ENCODE measurements at places on chromosomes 7 and 10.

DNA sequence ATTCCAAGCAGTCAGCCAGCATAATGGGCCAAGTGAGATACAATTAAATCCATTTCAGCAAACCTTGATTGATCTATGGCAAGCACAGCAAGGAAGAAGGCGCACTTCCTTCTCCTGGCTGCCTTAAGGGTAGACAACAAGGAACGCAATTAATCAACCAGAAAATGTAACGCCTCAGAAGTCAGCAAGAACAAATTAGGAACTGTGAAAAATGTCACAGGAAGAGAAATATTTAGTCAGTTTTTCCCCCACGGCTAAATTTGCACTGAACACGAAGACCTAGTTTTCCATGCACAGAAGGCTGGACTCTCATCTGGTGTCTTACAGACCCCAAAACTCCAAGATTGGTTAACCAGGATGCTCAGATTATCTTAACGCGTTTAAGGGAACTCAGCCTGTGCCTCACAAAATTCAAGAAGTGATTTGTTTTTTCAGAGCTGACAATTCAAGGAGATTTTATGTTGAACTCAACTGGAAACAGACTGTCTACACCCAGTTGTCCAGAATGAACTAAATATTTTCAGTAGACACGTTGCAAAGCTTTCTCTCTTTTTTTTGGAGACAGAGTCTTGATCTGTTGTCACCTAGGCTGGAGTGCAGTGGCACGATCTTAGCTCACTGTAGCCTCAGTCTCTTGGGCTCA lies 14.2 kb downstream of the SNX8 start:
- no peak for DNase-seq

GRCh38 chr10:109929501-109930219 lies 6.3 kb upstream of the XPNPEP1 start:
- DNase-seq, result no peak

DNA sequence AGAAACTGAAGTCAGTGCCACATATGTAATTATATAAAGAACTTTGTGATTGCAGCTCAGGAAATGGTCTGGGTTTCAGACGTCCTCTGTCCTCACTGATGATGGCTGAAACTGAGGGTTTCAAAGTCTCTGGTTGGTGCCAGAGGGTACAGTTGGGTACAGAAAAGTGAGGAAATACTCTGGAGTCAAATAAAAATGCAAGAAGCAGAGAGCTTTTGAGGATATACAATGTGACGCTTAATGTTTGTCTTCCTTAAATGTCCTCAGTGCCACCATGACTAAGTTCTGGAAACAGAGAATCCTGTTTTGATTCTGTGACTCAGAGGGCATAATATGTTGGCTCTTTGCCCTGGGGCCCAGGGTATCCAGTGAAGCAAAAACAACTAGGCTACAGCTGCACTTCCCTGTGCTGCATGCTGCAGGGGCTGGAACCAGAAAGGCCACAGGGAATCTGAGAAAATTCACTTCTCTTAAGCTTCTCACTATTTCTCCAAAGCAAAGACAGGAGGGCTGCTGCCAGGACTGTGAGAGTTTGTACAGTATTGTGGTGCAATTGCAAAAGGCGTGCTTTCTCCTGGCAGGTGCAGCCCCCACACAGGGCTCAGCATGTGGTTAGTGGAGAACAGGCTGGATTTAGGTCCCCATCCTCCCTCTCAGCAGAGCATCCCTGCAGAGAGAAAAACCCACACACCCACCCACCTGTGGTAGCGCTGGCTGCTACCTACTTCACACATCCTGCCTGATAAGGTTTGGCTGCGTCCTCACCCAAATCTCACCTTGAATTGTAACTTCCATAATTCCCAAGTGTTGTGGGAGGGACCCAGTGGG lies 169.5 kb upstream of the SVIL start:
- DNase-seq, result no peak

GRCh38 chr10:63166742-63167258 lies 33.7 kb downstream of the NRBF2 start:
- DNase-seq, result no peak

- no peak for DNase-seq
These were observed 173.3 kb upstream of the ZMIZ1 start for GRCh38 chr10:78895469-78895868.

DNA sequence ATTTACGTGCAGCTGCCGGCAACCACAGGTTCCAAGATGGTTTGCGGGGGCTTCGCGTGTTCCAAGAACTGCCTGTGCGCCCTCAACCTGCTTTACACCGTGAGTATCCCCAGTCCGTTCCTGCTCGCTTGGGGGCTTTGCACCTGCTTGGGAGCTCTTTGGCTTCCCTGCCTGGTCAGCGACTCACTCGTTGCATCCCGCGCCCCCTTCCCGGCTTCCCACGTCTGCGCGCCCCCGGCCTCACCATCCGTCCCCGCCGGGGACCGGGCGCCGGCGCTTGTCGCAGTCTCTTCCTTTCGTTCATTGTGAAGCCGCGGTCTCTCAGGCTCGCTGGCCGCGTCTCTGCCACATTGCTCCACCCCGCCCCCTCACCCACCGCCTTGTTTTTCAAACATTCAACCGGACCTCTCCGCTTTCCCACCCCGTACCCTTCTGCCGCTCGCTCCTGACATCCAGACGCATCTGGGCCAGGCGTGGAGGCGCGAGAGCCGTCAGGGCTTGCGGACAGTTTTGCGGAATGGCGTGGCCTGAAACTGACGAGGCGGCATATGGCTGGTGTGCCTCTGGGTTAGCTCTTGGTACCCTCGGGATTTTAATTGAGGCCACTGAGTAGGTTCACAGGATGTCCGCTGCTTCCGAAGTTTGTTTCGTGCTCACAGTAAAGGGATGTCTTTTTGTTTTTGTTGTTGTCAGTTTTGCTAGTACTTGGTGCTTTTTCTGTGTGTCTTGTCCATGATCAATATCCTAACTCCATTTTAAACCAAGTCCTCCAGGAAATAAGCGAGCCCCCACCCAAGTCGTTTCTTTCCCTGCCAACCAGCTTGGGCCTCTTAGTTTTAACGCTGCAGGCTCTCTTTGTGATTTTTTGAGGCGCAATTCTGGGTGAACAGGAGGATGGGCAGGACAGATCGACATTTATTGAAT lies 639 bp downstream of the TSPAN13 start:
- no peak for DNase-seq

DNA sequence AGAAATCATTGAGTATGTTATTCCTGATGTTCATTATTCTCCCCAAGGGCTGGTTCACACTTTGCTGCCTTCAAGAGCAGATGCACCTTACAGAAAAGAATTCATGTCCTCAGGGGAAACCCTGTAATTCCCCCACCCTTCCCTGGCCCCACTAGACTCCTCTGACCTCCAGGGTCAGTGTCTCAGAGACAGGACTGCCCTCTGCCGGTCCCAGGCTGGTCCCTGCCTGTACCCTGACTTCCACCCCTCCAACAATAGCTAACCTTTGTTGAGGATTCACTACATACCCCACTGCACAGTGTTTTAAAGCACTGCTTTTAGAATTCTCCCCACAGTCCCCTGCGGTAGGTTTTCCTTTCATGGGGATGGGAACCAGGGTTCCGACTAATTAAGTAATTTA lies 4.4 kb upstream of the SEPHS1 start:
- DNase-seq, result no peak

- no peak for DNase-seq
These were observed 280.4 kb downstream of the GLRX3 start for GRCh38 chr10:130416334-130417150.

DNA sequence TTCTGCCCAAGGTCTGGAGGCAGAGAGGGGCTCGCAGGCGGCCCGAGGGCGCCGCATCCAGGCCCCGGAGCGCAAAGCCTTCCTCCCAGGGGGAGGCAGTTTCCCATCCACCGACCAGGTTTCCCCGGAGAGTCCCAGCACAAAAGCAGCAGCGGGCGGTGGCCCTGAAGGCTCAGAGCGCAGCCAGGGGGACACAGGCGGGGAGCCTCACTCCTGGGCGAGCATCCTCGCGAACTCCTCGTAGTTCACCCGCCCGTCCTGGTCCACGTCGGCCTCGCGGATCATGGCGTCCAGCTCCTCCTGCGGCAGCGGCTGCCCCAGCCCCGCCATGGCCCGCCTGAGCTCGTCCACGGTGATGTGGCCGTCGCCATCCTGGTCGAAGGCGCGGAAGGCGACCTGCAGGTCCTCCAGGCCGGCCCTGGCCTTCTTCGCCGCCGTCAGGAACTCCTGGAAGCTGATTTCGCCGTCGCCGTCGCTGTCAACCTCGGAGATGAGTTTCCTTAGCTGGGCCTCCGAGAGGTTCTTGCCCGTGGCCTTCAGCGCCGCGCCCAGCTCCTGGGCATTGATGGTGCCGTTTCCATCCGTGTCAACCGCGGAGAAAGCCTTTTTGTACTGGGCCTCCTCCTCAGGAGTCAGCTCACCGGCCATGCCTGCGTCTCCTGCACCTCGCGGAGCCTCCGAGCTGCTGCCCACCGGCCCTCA lies 428 bp downstream of the CALML5 start:
- no peak for DNase-seq

DNA sequence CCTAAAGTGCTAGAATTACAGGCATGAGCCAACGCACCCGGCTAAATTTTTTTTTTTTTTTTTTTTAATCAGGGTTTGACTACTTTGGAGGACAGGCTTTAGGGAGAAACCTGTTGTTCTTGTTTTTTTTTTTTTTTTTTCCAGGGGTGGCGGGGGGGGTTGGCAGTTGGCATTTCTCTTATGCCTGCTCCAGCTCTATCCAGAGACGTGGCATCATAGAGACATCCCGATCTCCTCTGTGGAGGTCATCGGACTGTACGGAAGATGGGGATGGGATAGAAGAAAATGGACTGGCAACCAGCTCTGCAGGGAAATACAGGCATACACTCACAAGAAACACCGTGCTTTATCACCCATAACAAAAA lies 130.8 kb downstream of the PRPF18 start:
- no peak for DNase-seq

GRCh38 chr7:90841759-90842429 lies 245.8 kb downstream of the CDK14 start:
- DNase-seq, result no peak

- DNase-seq, result no peak
These were observed 33.9 kb downstream of the STRIP2 start for GRCh38 chr7:129468087-129468486.

GRCh38 chr7:37408291-37409228 lies 40.1 kb downstream of the ELMO1 start:
- DNase-seq, result no peak

DNA sequence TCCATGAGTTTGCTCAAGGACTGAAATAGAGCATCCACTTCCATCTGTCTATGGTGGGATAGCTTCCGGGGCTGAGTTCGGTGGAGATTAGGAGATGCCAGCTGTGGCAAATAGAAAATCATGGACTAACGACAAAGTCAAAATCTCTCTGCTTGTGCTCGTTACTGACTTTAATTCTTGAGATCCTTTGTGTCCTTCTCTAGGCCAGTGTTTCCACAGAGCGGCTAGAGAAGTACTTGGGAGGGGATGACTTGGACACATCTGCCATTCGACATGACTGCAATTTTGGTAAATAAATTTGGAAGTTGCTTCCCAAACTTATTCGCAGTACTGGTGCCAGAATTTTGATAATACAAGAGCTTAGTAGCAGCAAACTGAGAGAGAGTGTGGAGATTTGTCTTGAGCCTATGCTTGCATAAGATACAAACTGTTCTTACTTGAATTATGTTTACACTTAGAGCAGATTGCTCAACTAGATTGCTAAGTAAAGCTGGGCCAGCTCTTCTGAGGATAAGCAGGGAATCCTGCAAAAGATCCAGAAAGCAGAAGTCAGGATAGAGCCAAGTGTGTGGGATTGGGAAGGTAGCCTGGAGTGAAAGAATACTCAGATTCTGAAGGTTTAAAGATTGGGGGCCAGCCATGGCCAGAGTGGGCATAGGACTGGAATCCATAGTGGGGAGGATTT lies 27.6 kb downstream of the ABCC2 start:
- DNase-seq, result no peak
